HS-5 (cell line): ENCODE measurements at places on chromosomes 2 and 18.

DNA sequence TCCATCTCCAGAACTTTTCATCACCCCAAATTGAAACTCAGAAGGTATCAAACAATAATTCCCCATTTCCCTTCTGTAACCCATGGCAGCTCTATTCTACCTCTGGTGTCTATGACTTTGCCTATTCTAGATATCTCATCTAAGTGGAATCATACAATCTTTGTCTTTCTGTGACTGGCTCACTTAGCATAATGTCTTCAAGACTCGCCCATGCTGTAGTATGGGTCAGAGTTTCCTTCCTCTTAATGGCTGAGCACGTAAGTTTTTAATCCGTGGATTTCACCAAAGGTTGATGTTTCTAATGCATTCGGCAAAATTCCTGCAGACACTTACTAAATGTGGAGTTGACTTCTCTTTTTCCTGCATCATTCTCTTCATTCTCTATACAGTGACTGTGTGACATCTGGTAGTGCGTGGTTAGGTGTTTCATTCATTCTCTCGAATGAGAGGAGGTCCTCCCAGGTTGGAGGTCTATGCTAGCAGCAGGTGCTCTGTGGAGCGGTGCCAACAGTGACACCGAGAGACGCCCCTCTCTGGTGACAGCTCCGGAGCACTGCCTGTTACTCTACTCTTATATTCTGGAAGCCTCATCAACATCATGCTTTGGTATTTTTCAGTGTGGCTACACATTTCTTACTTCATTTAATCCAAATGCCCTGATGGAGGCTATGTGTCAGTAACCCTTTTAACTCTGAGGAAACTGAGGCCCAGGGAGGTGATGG lies 50.1 kb downstream of the ATOH8 start:
- no peak for DNase-seq

DNA sequence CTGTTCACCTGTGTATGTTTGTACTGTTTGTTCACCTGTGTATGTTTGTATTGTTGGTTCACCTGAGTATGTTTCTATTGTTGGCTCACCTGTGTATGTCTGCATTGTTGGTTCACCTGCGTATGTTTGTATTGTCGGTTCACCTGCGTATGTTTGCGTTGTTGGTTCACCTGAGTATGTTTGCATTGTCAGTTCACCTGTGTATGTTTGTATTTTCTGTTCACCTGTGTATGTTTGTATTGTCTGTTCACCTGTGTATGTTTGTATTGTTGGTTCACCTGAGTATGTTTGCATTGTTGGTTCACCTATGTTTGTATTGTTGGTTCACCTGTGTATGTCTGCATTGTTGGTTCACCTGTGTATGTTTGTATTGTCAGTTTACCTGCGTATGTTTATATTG lies 14.6 kb downstream of the ADI1 start:
- no peak for DNase-seq

DNA sequence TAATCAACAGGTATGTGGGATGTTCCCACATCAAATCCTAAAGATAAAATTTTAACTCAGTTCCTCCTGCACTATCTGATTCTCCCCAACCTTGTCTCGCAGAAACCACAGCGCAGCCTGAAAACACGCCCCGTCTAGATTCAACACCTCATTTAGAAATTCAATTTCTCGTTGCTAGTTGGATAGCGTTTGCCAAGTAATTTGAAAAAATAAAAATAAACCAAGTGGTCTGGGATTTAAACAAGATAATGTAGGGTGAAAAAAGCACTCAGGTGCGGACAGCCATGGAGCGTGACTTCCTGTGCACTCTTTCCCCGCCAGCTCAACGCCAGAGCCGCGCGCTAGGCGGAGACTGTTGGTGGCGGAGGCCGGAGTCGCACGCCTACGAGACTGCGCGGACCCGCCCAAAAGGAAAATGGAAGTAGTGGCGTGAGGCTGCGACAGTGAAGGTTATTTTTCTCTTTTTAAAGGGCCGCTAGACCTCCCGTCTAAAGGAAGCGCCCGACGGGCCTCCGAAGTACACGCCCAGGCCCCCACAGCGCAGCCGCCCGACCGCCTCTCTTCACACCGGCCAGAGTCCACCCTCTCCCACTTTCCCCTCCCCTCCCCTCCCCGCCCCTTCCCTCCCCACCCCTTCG lies 615 bp upstream of the CCNT2 start:
- DNase-seq, result peak; percentile 76

DNA sequence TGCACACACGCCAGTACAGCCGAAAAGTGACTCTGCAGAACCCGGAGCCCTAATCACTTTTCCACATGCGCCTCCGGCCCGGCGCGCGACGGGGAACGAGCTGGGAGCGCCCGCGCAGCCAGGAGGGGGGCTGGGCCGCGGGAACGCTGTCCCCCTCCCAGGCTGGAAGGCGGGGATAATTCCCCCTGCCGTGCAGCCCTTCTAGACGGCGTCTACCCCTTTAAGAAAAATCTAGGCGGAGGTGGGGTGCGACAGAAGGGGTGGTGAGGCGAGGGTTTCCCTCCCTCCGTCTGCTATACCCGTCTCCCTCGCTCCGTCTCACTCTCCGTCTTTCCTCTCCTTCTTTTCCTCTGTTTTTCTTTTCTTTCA lies 2.4 kb downstream of the CYP26B1 start:
- no peak for DNase-seq

- no peak for DNase-seq
Measured at GRCh38 chr18:12867441-12868123, 16.5 kb downstream of the PTPN2 start.

GRCh38 chr2:212935752-212936151 lies 215.7 kb downstream of the IKZF2 start:
- no peak for DNase-seq

DNA sequence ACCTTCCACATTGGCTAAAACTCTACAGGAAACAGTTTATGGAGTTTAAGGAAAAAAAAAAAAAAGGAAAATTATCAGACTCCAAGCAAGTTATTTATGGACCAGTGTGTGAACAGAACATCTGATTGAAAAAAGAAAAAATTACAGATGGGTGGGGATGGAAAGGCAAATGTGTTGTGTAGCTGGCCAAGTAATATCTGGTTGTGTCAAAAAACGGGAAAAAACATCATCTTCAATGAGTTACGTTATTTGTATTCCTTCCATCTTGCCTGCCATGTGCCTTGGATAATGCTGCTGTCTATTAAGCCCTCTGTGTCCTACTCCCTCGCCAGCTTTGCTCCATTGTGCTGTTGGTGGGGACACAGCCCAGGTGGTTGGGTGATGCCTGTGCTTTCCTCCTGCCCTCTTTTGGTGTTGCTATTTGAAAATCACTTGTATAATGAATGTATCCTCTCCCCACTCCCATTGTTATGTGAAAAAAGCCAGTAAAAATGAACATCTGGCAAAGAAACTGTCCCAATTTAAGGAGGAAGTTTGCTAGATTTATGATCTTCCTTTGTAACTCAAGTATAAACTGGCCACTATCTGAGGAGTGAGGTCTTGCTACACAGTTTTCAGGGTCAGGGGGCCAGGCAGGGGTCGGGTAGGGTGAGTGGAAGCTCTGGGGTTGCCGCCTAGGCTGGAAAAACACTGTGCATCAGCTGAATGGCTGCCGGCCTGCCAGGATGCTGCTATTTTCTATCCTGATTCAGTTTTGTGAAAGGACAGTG lies 155.9 kb downstream of the FMNL2 start:
- DNase-seq, result no peak

DNA sequence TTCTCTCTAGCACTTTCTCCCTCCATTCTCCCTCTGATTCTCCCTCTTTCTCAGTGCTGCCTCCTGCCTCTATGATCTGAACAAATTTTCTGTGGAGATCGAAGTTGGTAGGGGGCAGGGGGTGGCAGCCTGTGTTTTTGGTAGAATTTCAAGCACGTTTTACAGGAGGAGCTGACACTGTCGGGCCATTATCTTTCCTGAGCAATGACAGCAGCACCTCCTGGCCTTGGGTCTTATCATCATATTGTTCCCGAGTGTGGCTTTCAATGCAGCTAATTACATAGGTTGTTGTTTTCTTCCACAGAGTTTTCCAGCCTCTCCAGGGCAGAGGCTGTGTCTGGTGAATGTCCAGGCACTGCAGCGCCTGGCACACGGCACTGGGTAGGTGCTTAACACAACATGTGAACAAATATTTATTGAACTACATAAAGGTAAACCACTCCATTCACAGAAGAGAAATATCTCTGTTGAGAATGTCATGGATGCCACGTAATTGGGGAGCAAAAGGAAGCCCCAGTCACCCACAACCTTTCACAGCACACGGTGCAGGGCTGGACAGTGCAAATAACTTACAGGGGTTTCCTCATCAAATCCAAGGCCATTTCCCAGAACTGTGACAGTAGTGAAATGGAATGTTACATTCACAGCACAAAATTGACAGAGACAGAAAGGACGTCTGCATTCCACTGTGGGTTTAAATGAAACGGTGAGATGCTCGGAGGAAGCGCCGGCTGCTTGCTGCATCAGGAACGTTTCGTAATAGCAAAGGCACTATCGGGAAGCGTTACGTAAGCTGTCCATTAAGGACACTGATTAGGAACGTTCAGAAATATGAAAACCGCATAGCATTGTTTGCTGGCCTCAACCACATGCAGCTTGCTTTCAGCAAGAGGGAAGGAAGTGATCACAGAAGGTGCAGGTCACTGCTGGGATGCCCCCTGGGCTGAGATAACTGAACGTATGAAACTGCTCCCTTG lies 6.5 kb upstream of the KCNG2 start:
- DNase-seq, result peak; percentile 94

DNA sequence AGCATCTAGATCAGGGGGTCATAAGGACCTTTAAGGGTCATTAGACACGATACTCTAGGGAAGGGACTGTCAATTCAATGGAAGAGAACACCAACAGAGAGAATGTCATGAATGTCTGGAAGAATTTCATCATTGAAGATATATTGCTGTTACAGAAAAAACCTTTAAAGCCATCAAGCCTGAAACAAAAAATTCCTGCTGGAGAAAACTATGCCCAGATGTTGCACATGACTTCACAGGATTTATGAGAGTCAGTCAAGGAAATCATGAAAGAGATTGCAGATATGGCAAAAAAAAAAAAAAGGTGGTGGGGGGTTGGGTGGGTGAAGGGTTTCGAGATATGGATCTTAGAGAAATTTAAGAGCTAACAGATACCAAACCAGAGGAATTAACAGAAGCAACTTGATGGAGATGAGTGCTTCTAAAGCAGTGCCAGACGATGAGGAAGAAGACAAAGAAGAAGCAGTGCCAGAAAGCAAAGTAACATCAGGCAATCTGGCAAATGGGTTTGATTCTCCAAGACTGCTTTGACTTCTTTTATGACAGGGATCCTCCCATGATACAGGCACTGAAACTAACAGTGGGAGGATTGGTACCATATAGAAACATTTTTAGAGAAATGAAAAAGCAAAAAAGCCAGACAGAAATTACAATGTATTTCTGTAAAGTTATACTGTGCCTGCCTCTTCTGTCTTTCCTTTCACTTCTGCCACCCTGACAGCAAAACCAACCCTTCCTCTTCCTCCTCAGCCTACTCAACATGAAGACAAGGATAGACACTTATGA lies 28.5 kb downstream of the MAP4K3 start:
- no peak for DNase-seq
